AG09309 (cell line): ENCODE measurements at places on chromosomes 7 and 10.

- DNase-seq = no peak
Observed at GRCh38 chr7:149569025-149569725, 71.6 kb upstream of the ZNF746 start.

DNA sequence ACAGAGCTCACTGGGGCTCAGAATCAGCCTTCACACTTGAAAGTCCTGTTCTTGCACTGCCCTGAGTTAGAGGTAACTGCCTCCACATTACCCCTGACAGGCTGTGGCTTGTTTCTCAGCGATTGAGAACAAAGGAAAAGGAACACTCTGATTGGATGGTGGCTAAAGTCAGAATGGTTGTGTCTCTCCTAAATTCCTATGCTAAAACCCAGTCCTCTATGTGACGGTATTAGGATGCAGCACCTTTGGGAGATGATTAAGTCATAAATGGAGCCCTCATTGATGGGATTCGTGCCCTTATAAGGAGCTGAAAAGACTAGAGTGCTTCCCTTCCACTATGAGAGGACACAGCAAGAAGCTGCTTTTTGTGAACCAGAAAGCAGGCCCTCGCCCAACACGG lies 38.9 kb upstream of the DGKI start:
- DNase-seq = no peak

DNA sequence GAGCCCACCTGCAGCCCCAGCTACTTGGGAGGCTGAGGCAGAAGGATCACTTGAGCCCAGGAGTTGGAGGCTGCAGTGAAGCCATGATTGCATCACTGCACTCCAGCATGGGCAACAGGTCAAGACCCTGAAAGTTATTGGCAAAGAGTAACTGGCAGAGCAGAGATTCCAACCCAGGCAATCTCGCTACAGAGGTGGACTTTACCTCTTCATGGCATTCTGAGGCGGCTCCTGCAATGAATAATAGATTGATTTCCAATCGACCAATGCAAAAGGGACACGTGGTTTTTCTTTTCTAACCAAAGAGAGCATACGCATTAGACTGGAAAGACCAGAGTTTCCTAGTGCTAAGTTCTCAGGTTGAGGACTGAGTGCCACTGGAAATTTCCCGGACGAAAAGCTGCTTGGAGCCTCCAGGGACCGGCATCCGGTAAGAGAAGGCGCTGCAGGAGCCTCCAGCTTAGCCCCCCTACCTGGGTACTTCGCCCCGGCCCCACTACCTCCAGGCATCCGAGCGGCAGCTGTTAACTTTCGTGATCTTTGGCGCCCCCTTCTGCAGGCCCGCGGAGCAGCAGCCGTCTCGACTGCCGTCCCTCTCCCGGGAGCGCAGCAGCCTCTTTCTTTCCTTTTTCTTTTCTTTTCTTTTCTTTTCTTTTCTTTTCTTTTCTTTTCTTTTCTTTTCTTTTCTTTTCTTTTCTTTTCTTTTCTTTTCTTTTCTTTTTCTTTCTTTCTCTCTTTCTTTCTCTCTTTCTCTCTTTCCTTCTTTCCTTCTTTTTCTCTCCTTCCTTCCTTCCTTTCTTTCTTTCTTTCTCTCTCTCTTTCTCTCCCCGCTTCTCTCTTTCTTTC lies 4.1 kb downstream of the MBLAC1 start:
- DNase-seq = no peak

DNA sequence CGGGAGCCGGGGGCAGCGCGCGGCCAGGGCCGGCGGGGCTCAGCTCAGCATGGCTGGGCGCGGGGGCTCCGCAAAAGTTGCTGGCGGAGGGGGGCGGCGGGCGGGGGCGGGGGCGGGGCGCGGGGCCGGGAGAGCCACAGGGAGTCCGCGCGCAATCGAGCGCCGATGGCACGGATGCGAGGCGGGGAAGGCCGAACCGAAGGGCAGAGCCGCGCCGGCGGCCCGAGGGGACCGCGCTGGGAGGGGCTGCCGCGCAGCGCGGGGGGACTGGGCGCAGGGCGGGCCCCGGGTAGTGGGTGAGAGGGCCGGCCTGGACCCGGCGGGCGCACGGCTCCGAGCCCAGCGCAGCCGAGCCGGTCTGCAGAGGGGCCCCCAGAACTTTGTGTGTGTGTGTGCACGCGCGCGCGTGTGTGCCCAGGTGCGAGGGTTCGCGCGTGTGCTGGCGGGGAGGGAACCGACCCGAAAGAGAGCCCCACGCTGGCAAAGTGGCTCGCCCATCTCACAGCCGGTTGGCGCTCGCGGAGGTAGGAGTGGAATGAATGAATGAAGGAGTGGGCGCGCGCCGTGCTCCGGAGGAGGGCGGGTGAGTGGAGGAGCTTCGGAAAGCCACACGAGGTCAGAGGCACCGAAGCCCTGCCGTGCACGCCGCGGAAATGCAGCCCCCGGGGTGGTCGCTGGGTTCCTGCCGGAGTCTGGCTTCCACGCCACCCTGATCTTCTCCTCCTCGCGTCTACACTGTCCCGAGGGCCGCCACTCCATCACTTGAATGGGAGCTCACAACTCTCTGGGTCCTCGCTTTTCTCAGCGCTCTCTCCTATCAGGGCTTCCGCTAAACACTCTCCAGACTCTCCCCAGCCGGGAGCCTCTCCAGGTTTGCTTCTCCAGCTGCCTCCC lies at the start of gene HIPK2:
HIPK2 (minus strand) TSS at position 51 of the 894 bp plus-strand sequence. CDS start 375 bp downstream, outside the sequence.
- no peak for DNase-seq

DNA sequence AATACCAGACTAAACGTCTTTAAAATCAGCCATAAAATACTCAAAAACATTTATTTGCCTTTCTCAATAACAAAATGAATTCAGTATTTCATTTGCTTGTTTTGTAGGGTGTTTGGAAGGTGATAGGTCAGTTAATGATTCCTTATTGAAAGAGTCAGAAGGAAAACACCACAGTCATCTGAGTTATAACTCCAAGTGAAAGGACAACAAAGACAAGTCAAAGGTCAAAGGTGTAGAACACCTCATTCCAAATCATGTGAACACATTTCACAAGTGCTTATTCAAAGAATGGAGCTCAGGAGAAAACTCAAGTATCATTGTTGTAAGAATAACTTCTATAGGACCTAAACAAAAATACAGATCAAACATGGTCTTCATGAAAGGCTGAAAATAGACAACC lies 318.6 kb upstream of the PHF14 start:
- DNase-seq = no peak

GRCh38 chr10:77492368-77492994 lies 145.1 kb downstream of the KCNMA1 start:
- DNase-seq = no peak

DNA sequence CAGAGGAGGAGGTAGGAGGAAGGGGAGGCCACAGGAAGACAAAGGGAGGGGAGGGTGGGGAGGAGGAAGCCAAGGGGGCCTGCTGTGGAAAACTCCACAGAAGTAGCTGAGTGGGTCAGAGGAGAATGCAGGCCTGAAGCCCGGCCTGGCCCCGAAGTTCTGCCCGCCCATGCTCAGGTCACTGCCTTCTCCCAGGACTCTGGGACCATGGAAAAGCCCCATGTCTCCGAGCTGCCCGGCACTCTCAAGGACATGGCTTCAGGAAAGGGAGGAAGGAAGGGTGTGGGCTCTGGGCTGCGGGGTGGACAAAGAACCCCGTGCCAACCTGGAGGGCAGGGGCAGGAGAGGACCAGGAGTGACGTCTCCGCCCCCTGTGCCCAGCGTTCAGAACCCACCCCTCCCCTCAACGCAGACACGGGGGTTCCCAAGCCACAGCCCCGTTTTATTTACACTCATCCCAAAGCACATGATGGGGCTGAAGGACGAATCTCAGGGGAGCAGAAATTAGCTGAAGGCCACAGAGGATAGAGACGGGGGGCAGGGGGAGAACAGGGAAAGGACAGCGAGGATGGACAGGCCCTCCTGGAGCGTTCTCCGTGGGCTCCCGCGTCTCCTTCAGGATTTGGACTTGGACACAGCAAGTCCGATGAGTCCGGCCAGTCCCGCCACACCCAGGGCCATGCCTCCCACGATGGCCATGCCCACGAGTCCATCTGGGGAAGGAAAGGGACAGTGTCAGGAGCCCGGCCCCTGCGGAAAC lies 1.8 kb upstream of the CLDN15 start:
- no peak for DNase-seq

DNA sequence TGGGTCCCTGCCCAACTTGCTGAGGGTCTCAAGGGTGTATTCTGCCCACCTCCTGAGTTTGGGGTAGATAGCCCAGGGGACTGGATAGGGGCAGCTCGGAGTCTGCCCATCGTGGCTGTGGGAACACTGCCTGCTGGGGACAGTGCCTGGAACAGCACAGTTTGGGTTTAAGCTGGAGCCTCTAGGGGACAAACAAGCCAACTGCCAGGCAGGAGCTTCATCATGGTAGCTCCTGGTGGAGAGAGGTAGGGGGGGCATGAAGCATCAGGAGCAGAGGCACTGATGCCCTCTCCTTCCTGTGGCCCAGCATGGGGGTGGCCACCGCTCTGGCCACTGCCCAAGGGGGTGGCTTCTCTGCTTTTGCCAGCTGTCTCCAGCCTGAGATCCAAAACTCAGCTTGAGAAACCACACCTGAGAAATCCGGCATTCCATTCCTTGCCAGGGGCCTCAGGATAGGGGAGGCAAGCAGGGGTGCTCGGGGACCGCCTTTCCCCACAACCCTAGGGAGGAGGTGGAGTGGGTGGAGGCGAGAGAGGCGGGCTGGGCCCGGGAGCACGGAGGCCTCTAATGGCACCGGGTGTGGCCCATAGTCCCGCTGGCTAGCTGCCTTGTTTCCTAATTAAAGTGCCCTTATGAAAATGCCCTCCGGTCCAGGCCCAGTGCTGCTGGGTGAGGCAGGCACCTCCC lies 47.6 kb downstream of the UNC5B start:
- DNase-seq = no peak

GRCh38 chr7:10577866-10578374 lies 395.8 kb upstream of the PHF14 start:
- no peak for DNase-seq

DNA sequence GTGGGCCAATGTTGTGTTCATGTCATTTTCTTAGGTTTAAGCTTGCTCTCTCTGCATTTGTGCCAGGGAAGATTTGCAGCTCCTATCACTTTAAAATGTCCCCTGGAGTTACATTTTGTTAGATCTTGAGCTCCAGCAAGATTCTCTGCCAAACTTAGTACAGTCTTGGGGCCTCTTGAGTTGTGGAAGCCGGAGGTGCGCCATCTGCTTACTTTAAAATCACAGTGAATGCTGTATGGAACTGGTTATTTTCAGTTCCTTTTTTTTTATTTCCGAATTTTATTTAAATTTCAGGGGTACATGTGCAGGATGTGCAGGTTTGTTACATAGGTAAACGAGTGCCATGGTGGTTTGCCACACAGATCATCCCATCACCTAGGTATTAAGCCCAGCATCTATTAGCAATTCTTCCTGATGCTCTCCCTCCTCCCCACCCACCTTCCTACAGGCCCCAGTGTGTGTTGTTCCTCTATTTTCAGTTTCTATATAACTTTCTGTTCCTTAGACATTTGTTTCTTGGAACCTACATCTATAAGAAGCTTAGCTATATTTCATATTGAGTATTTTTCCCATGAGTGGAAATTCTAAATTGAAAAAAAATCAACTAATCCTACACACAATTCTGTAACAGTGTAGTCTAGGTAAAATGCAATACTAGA lies 114.4 kb upstream of the CREB5 start:
- no peak for DNase-seq

GRCh38 chr7:6477318-6477660 lies 29.5 kb upstream of the DAGLB start:
- DNase-seq = no peak
